Memory B cell (primary cell): ENCODE measurements at places on chromosomes 6 and 20.

GRCh38 chr6:28789553-28790083 lies 134.2 kb downstream of the TRIM27 start:
- H3K36me3 ChIP-seq: peaks cover 7% of the 10 kb centered on the region
- H3K4me1 ChIP-seq: peaks cover 2% of the 10 kb centered on the region
- H3K27me3 ChIP-seq: peaks cover 41% of the 10 kb centered on the region
- DNase-seq: no peak

- H3K4me1 ChIP-seq: no peaks in the 10 kb centered on the region
- no peak overlapping the region for H3K27ac ChIP-seq
- DNase-seq: no peak
- no peaks in the 10 kb centered on the region for H3K27me3 ChIP-seq
- peaks cover 18% of the 10 kb centered on the region for H3K36me3 ChIP-seq
- no peak overlapping the region for H3K4me3 ChIP-seq
Observed at GRCh38 chr6:100671740-100672139, 207.0 kb upstream of the SIM1 start.

- H3K36me3 ChIP-seq: no peaks in the 10 kb centered on the region
- no peaks in the 10 kb centered on the region for H3K27me3 ChIP-seq
- DNase-seq: no peak
- H3K27ac ChIP-seq: no peak overlapping the region
- H3K4me3 ChIP-seq: no peak overlapping the region
Observed at GRCh38 chr6:14824060-14824459, 421.8 kb upstream of the JARID2 start.

GRCh38 chr6:10720265-10720959 lies 2.5 kb upstream of the TMEM14C start:
- peak overlapping the region; percentile 95 for H3K4me3 ChIP-seq
- DNase-seq: peak; percentile 40
- H3K4me1 ChIP-seq: peaks cover 16% of the 10 kb centered on the region
- peaks cover 4% of the 10 kb centered on the region for H3K36me3 ChIP-seq
- no peaks in the 10 kb centered on the region for H3K27me3 ChIP-seq

- H3K36me3 ChIP-seq: peaks cover 2% of the 10 kb centered on the region
- DNase-seq: no peak
- H3K4me3 ChIP-seq: no peak overlapping the region
- peaks cover 18% of the 10 kb centered on the region for H3K4me1 ChIP-seq
- H3K27me3 ChIP-seq: peaks cover 15% of the 10 kb centered on the region
- H3K27ac ChIP-seq: no peak overlapping the region
Observed at GRCh38 chr6:90406142-90406794, 109.6 kb upstream of the BACH2 start.

- H3K27ac ChIP-seq: peak overlapping the region; percentile 89
- no peak overlapping the region for H3K4me3 ChIP-seq
- no peak for DNase-seq
- no peaks in the 10 kb centered on the region for H3K27me3 ChIP-seq
Observed at GRCh38 chr6:491233-491632, 99.7 kb downstream of the IRF4 start.
